ENCODE measurements at places on chromosomes 3 and 15. TPM values are rescaled to one million over a fixed set of nuclear protein-coding genes. Genes with fewer than 3 reads are reported as not detected.

Gene ZNF80
- not detected for total RNA-seq

Gene NR2F2
- total RNA-seq: 20.9 TPM

Gene HERC2
- 54.6 TPM for total RNA-seq

Gene SPESP1
- total RNA-seq: not detected

Gene PAQR5
- 19.4 TPM for total RNA-seq

Gene HCLS1
- total RNA-seq: 35.4 TPM

Gene SLC15A2
- total RNA-seq: 3.4 TPM

Gene GOLGA8T
- not detected for total RNA-seq

Gene PRR20G
- total RNA-seq: not detected

Gene WNT7A
- total RNA-seq: not detected

Gene RHOV
- 0.88 TPM for total RNA-seq

Gene ANKUB1
- total RNA-seq: not detected

Gene GRK7
- not detected for total RNA-seq

Gene GLDN
- total RNA-seq: 0.13 TPM

Gene PP2D1
- total RNA-seq: not detected

Gene PTPN9
- 29.9 TPM for total RNA-seq

Gene SYNPR
- total RNA-seq: not detected

Gene KBTBD8
- total RNA-seq: 7.0 TPM

Gene FGF7
- 1.2 TPM for total RNA-seq

Gene CTXN2
- not detected for total RNA-seq

Gene TMCO5A
- not detected for total RNA-seq

Gene LIPC
- total RNA-seq: 8.9 TPM

Gene CSTA
- total RNA-seq: not detected

Gene SLC6A20
- total RNA-seq: 62.9 TPM

Gene SMCO1
- total RNA-seq: not detected

Gene CFAP20DC
- total RNA-seq: not detected

Gene ROPN1
- not detected for total RNA-seq

Gene RIOX2
- total RNA-seq: 12.9 TPM

Gene KNG1
- total RNA-seq: 0.57 TPM

Gene TMC3
- total RNA-seq: not detected

Gene MCF2L2
- 1.1 TPM for total RNA-seq

Gene EPHA6
- not detected for total RNA-seq

Gene CCR4
- total RNA-seq: not detected

Gene ACSBG1
- total RNA-seq: not detected

Gene CGGBP1
- 62.2 TPM for total RNA-seq

Gene CHL1
- total RNA-seq: 6.3 TPM

Gene CYP1A2
- total RNA-seq: not detected

Gene ZBBX
- total RNA-seq: not detected

Gene CPLX3
- not detected for total RNA-seq

Gene GABRA5
- not detected for total RNA-seq

Gene ZDHHC23
- total RNA-seq: 26.6 TPM
